ENCODE measurements at places on chromosomes 7 and 10.

GRCh38 chr10:88401671-88402347 lies 181.3 kb downstream of the RNLS start:
- DNase-seq = no peak

DNA sequence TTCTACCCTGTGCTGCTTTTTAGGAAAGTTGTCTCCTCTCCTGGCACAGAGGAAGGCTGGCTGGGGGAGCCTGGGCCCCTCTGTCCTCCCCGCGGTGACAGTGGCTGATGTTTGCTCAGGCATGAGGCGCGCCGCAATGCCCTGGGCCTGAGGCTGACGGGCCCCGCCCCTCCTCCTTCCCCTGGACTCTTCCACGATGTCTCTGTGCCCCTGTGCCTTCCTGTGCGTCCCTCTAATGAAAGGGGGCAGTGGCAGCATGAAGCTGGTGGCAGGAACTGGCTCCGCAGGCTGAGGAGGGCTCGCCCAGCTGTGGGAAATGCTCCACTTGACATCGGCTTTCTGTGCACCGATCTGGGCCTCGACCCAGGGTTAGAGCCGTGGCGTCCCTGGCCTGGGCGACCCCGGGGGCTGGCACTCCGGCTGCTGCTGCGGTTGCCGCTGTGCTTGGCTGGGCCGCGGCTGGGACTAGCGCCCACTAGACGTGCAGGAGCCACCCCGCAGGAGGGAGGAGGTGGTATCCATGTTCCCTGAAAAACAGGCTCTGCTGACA lies 67.9 kb downstream of the ZNF680 start:
- DNase-seq = no peak

DNA sequence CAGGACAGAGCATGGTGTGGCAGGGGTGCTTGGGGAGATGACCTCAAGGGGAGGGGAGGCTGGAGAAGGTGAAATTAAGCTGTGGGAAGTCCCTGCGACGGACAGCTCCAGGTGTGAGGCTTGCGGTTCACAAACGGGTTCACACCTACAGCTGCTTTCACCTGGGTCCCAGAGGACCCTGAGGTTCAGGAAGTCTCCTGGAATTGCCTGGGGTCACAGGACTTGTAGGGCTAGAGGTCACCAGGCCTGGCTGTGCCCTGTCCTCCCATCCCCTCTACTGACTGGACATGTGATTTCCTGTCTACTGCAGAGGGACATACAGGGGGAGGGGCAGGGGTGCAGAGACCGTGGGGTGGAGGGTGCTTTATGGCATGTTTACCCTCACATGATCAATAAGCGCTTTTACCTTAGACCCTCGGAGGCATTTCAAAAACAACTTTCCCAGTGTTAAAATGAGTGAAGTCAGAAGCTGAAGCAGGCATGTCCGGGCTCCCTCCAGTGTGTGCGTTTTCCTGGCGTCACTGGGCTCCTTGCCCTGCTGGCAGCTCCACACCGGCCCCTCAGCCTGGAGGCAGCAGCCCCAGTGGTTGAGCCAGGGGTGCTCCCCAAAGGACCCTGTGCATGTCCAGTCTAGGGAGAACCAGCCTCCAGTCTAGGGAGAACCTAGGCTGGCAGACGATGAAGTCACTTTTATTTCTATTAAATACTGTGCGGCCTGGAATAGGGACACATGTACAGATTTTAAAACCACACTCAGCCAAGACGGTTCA lies 66.6 kb upstream of the IGFBP3 start:
- no peak for DNase-seq

- DNase-seq = no peak
Measured at GRCh38 chr10:106682175-106682574, 482.3 kb downstream of the SORCS1 start.

DNA sequence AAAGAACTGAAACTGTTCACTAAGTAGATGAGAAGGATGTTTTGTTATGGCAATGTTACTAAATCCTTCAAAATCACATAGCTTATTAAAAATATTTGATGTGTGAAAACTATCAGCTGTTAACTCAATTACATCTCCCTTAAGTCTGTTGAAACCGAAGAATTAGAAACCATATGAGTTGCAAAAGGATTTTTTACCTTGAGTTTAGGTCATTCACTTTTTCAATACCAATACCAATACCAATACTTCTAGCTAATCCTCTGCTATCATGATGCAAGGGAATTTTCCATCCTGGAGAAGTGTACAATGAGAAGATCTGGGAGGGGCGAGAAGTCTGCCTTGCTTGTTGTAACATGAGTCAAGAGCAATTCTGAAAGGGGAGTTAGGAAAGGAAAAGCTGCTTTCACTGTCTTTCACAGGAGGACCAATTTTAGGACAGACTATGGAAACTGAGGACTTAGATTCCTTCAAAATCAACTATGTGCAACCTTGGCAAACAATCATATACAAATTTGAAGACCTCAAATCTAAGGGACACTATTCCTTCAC lies 199.7 kb downstream of the IMMP2L start:
- DNase-seq = no peak

- no peak for DNase-seq
Measured at GRCh38 chr7:159070431-159071148, 74.1 kb downstream of the VIPR2 start.

- no peak for DNase-seq
Measured at GRCh38 chr7:101021703-101022102, 1.8 kb downstream of the MUC17 start.

- DNase-seq = no peak
Measured at GRCh38 chr7:136293272-136293671, 316.1 kb upstream of the MTPN start.

DNA sequence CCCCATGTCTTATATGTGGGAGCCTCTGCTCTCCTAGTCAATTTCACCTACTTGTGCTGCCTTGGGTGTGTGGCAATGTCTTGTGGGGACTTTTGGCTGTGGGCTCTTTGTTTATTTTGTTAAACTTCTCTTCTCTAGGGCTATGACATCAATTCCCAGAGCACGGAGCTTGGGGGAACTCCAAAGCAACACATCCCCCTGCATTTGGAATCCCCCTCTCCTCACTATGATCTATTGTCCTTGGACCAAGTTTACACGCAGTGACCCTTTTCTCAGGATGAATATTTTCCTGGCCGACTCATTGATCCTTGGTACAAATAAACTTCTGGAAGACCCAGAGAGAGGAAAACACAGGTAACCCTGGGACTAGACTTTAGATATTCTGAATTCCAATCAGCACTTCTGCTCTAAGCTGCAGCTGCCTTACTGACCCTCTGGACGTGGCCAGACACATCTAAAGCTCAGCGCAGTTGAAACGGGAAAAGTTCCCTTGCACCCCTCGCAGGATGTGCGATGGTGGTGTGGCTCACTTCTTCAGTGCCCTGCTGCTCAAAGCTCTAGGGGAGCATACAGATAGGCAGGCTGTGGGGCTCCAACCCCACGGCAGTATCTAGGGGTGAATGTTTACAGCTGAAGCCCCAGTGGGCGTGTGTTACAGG lies 110.8 kb downstream of the TMEM178B start:
- no peak for DNase-seq

Measured in cortex of kidney (tissue), 1 donor.